Thoracic aorta (tissue), 2 donors: ENCODE measurements at places on chromosomes 7 and 10. TPM values are rescaled to one million over a fixed set of nuclear protein-coding genes. Genes with fewer than 3 reads are reported as not detected.

DNA sequence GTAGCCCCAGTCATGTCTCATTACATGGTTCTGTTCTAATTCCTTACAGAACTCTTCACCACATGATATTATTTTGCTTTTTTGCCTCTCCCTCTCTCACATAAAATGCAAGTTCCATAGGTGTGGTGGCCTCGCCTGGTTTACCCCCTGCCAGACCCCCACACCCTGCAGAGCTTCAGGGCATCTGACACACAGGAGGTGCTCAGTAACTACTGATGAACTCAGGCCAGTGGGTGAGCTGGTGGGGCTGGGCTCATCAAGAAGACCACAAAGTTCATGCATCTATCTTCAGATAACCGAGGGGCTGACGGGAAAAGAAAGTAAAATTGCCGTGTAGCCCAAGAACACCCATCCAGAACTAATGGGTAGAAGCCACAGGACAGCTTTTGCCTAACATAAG lies 253.1 kb downstream of the GRID1 start:
- H3K27ac ChIP-seq, result no peak overlapping the region
- H3K4me1 ChIP-seq, result no peaks in the 10 kb centered on the region
- H3K27me3 ChIP-seq, result no peaks in the 10 kb centered on the region
- DNase-seq, result no peak
- no peak overlapping the region for H3K4me3 ChIP-seq
- H3K36me3 ChIP-seq, result no peaks in the 10 kb centered on the region

GRCh38 chr7:121901026-121901425 lies 28.1 kb downstream of the PTPRZ1 start:
- H3K27me3 ChIP-seq, result no peaks in the 10 kb centered on the region
- DNase-seq, result no peak
- no peaks in the 10 kb centered on the region for H3K4me1 ChIP-seq
- H3K4me3 ChIP-seq, result no peak overlapping the region
- no peaks in the 10 kb centered on the region for H3K36me3 ChIP-seq

GRCh38 chr10:1366811-1367425 lies 310.7 kb downstream of the WDR37 start:
- no peaks in the 10 kb centered on the region for H3K36me3 ChIP-seq
- H3K27me3 ChIP-seq, result no peaks in the 10 kb centered on the region
- no peak for DNase-seq
- no peaks in the 10 kb centered on the region for H3K4me1 ChIP-seq

GRCh38 chr7:150745876-150746275 lies 8.7 kb downstream of the GIMAP5 start:
- no peaks in the 10 kb centered on the region for H3K36me3 ChIP-seq
- H3K27me3 ChIP-seq, result no peaks in the 10 kb centered on the region
- H3K4me1 ChIP-seq, result no peaks in the 10 kb centered on the region
- no peak overlapping the region for H3K4me3 ChIP-seq
- H3K27ac ChIP-seq, result no peak overlapping the region
- no peak for DNase-seq

- no peak for DNase-seq
- no peak overlapping the region for H3K27ac ChIP-seq
- H3K36me3 ChIP-seq, result no peaks in the 10 kb centered on the region
Measured at GRCh38 chr7:91089382-91089963, 174.8 kb upstream of the FZD1 start.

DNA sequence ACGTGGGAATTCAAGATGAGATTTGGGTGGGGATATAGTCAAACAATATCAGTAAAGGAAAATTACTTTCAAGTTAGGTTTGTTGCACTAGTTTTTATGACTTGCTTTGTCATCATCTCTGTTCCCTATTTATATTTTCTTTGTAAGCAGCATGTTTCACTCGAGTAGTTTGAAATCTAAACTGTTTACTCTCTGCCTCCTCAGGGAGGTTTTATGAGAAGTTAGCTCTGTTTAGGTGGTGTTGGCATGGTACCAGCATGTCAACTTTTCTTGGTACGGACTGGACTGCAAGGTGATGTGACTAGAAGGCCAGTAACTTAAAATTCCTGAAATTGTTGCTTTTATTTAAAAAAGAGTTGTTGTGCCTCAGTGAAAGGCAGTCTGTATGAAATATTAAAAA lies 59.2 kb upstream of the MTPN start:
- no peak overlapping the region for H3K4me3 ChIP-seq
- no peak overlapping the region for H3K27ac ChIP-seq

DNA sequence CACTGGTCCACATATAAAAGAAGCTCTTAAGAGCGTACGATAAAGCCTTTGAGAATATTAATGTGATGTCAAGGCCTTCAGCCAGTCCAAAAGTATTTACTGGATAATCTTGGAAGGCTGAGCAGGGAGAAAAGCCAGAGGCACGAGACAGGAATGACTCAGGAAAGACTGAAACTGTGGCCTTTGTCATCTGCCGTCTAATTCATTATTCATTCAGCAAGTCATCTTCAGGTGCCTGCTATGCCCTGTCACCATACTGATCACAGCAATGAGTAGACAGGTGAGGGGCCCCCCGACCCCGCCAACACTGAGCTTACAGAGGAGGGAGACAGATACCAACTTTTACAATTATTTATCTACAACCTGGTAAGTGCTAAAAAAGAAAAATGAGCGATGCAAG lies 78.9 kb downstream of the VOPP1 start:
- H3K4me1 ChIP-seq, result no peaks in the 10 kb centered on the region
- no peak for DNase-seq
- H3K27ac ChIP-seq, result no peak overlapping the region
- H3K27me3 ChIP-seq, result no peaks in the 10 kb centered on the region

GRCh38 chr10:128859738-128860386 lies 607.2 kb upstream of the MGMT start:
- H3K27ac ChIP-seq, result no peak overlapping the region
- H3K4me3 ChIP-seq, result no peak overlapping the region
- H3K27me3 ChIP-seq, result no peaks in the 10 kb centered on the region
- H3K4me1 ChIP-seq, result peaks cover 12% of the 10 kb centered on the region

DNA sequence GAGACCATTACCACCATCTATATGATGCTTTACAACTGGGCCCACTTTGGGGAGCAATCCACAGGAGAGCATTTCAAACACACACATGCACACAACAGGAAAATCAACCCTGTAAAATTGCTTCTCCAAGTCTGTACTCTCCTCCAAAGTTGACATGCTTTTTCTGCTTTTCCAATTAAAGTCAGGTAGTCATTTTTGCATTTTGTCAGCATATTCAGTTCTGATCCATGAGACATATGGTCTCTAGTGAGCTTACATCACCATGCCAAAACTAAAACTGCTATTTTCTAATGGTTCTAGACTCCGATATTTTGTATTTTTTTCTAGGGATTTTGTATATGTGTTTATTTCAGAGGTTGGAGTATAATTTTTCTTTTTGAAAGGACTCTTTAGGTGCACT lies 373.5 kb upstream of the LRRTM3 start:
- no peaks in the 10 kb centered on the region for H3K27me3 ChIP-seq
- no peaks in the 10 kb centered on the region for H3K36me3 ChIP-seq
- H3K4me3 ChIP-seq, result no peak overlapping the region

DNA sequence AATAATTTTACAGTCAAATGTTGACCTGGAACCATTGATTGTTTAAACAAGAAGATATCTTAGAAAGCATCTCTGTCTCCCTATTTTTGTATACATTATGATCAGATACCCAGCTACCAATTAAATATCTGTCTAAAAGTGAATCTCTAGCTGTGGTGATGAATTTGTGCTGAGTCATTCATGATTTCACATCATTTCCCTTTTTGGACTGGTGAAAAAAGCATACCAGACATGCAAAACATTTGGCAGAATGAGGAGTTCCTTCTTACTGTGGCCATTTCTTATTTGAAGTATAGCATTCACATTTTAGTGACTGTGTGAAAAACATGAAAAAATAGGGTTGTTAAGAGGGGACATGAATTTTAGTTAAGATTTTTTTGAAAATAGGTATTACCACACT lies 98.0 kb upstream of the GATA3 start:
- H3K4me1 ChIP-seq, result peaks cover 7% of the 10 kb centered on the region
- H3K27me3 ChIP-seq, result no peaks in the 10 kb centered on the region
- no peaks in the 10 kb centered on the region for H3K36me3 ChIP-seq
- H3K27ac ChIP-seq, result no peak overlapping the region
- no peak for DNase-seq

GRCh38 chr10:14244801-14245211 lies 85.9 kb downstream of the FRMD4A start:
- DNase-seq, result no peak
- no peaks in the 10 kb centered on the region for H3K4me1 ChIP-seq
- H3K27me3 ChIP-seq, result no peaks in the 10 kb centered on the region
- no peak overlapping the region for H3K4me3 ChIP-seq
- no peak overlapping the region for H3K27ac ChIP-seq
- no peaks in the 10 kb centered on the region for H3K36me3 ChIP-seq

DNA sequence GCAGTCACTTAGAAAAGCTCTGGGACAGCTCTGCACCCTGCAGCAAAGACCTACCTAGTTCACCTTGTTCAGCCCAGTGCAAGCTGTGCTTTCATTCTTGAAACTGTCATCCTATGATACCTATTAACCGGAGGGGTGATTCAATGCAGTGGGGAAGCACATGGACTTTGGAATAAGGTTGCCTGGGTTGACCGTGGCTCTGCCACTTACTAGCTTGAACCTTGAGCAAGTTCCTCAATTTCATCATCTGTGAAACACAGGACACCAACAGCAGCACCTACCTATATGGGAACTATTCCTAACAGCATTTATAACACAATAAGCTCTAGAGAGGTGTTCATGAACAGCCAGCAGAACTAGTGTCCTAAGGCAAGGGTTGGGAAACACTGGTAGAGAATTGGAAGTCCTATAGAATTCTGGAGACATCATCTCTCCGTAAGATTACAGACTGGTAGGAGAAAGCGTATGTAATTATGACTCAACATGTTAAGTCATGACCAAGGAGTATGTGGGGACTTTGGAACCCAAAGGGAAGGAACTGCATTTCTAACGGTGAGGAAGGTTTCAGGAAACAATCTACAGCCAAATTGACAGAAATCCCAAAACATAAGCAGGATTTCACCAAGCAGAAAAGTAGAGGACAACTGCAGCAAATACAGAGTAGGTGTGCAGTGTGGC lies 270.0 kb downstream of the USP6NL start:
- H3K27me3 ChIP-seq, result no peaks in the 10 kb centered on the region
- no peak overlapping the region for H3K27ac ChIP-seq
- H3K4me1 ChIP-seq, result peaks cover 15% of the 10 kb centered on the region
- no peak overlapping the region for H3K4me3 ChIP-seq
- no peaks in the 10 kb centered on the region for H3K36me3 ChIP-seq

DNA sequence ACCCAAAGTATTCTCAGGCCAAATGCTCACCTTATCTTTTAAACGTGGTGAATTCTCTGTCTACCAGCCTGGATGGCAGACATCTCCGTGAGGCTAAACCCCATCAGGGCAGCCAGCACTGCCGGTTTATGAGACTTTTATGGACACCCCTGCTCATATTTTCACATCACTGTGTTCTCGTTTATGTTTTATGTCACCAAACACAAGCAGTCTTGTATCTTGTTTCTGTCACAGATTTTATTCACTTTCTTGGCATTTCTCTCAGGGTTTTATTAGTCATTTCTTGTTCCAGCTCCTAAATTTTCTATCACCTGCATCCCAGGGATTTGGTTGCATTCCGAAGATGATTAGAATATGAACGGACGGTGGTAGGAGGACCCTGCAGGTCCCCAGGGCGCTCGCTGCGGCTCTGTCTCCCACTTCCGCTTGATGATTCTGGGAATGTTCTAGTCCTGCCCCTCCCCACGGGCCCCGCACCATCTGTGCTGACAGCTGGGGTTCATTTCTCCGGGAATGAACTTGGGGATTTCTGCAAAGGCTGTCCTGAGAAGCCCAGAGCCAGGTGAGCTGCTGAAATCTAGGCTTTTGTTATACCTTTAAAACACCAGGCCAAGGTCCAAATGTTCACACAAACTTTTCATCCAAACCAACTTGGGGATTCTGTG lies 217.6 kb downstream of the GFRA1 start:
- no peak for DNase-seq
- no peak overlapping the region for H3K4me3 ChIP-seq
- H3K36me3 ChIP-seq, result no peaks in the 10 kb centered on the region
- no peak overlapping the region for H3K27ac ChIP-seq
- H3K4me1 ChIP-seq, result no peaks in the 10 kb centered on the region

- no peaks in the 10 kb centered on the region for H3K36me3 ChIP-seq
- H3K27me3 ChIP-seq, result no peaks in the 10 kb centered on the region
- no peak overlapping the region for H3K4me3 ChIP-seq
- no peaks in the 10 kb centered on the region for H3K4me1 ChIP-seq
- no peak overlapping the region for H3K27ac ChIP-seq
Measured at GRCh38 chr7:31372231-31372959, 31.9 kb upstream of the NEUROD6 start.

GRCh38 chr7:132244903-132245480 lies 331.3 kb downstream of the PLXNA4 start:
- H3K27me3 ChIP-seq, result no peaks in the 10 kb centered on the region
- no peak for DNase-seq
- no peak overlapping the region for H3K27ac ChIP-seq
- no peaks in the 10 kb centered on the region for H3K36me3 ChIP-seq

DNA sequence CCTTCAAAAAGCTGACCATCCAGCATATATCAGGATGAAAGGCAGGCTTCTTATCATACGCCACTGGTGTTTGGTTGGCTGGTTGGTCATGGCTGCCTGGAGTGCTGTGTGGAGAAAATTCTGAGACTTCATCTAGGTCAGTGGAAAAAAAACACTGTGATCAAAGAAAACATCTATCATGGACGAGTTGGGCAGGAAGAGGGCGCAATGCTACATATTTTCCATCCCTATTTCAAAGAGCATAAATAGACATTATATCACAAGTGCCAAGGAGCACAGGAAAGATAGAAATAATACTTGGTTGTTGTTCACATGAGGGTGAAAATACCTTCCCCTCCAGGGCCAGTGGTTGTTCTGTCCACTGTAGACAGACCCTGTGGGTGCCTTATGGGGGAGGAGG lies 128.4 kb upstream of the PLPP4 start:
- no peak overlapping the region for H3K27ac ChIP-seq
- no peak overlapping the region for H3K4me3 ChIP-seq
- H3K4me1 ChIP-seq, result no peaks in the 10 kb centered on the region
- no peaks in the 10 kb centered on the region for H3K36me3 ChIP-seq

GRCh38 chr10:27599546-27599945 lies 95.4 kb downstream of the RAB18 start:
- H3K27ac ChIP-seq, result no peak overlapping the region
- H3K4me3 ChIP-seq, result no peak overlapping the region
- peaks cover 13% of the 10 kb centered on the region for H3K4me1 ChIP-seq
- DNase-seq, result no peak
- no peaks in the 10 kb centered on the region for H3K27me3 ChIP-seq

GRCh38 chr10:81108516-81109199 lies 571.0 kb downstream of the SH2D4B start:
- no peak overlapping the region for H3K27ac ChIP-seq
- H3K36me3 ChIP-seq, result no peaks in the 10 kb centered on the region
- no peak for DNase-seq
- H3K27me3 ChIP-seq, result no peaks in the 10 kb centered on the region

LRIT1 gene
- not detected for total RNA-seq

PARG gene
- 24.0 TPM for total RNA-seq

KCP gene
- total RNA-seq, result 2.0 TPM

ADCY1 gene
- total RNA-seq, result 0.85 TPM

CAV2 gene
- total RNA-seq, result 93.8 TPM

GNB2 gene
- 255 TPM for total RNA-seq

FEZF1 gene
- not detected for total RNA-seq
